Caudate nucleus (tissue), 63 donors: ENCODE measurements at places on chromosomes 3 and 15.
A peak's percentile ranks its signal among the peaks of the same experiment; 100 is the strongest.

DNA sequence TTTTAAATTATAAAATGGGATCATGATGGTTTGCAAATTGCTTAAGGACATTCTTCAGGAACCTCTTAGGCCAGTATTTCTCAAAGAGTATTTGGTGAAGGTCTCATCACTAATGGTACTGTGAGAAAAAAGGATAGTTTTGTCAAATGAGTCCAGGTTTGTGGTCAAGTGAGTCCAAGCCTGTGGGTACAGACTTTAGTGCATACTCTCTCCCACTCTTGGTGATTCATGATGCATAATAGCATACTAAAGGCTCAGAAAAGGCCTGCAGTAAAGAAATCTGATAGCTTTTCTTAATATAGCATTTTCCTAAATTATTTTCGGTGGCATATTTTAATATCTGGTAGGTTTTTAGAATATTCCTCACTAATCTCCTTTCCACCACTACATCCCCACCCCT lies 20.0 kb downstream of the BOC start:
- no peak for DNase-seq

GRCh38 chr3:165859061-165859460 lies 21.8 kb upstream of the BCHE start:
- no peak for DNase-seq

DNA sequence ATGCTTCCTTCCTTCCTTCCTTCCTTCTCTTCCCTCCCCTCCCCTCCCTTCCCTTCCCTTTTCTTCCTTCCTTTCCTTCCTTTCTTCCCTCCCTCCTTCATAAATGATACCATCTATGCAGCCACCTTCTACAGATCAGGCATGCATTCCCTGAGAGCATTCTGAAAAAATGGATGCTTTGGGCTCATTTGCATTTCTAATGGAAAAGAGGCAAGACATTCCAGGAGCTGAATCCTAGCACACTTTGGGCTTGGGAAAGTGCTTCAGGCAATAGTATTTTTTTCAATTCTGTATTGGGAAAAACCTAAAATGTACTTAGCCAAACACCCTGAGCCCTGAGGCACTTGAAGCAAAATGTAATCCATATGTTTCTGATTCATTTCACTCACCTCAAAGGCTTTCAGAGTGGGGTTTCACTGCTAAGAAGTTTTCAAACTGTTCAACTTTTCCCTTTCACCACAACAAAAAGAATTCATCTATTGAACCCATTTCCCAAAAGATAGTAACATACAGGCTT lies 220.1 kb upstream of the RORA start:
- no peak for DNase-seq

- DNase-seq, result no peak
Measured at GRCh38 chr3:27903446-27903845, 181.3 kb upstream of the EOMES start.

GRCh38 chr15:91126080-91126479 lies 26.0 kb downstream of the SV2B start:
- peak; percentile 5 for DNase-seq

DNA sequence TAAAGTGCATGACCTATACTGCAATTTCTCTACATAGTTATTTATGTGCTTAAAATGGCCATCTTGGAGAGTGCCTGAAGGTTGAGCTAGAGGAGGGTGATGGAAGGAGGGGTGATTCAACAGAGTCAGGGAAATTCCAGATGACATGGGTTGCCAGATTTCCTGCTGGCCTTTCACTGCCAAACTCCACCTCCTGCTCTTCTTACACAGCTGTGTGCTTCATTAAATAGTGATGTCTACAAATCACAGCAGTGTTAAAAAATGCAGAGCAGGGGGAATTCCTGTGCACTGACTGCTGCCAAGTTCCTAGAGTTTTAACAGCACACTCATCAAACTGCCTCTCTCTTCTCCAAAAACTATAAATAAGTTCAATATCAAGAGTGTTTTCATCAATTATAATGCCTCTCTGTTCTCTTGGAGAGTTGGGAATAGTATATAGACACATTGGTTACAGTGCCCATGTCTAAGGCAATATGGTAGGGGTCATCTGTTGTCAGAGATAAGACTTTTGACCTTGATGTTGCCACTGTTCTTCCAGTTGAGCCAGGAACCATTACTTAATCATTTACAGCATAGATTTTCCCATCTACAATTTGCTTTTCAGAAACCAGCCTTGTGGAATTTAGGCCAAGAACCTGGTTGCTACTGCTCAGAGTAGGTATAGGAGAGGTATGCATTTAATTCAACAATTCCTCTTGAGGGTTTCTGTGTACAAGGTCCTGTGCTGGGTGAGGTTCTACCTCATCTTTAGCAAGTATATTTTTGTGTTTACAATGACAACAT lies 79.6 kb downstream of the TP63 start:
- no peak for DNase-seq

- DNase-seq, result no peak
Measured at GRCh38 chr15:89068325-89068784, 19.9 kb upstream of the ABHD2 start.

DNA sequence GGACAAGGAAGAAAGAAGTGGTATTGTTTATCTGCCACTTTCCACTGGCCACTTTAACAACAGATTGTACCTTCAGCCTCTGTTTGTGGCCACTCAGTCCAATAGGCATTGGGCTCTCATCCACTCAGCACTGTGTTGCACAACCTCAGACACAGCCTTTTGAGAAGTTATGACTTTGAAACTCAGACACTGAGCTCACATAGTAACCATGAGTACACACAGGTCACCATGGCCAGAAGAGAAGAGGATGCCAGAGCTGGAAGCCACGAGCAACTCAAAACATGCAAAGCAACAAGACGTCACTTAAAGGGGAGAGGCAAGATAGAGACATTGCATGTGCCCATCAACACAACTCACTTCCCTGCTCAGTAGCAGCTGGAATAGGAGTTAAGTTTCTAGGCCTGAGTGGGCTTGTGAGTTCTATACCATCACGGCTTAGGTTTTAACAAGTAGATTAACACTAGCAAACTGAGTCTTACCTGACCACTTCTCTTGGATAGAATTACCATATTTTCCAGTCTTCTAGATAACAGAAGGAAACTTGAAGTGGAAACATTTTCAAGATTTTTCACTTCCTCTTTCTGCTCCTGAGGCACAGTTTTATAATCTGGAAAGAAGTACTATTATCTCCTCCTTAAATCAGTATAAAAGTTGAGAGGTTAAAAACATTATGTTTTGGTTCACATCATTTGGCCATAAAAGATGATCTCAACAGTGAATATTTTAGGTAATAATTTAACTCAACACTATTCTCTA lies 103.5 kb downstream of the IMPG2 start:
- no peak for DNase-seq

- DNase-seq, result no peak
Measured at GRCh38 chr15:29962407-29962806, 120.3 kb upstream of the GOLGA8J start.

- DNase-seq, result no peak
Measured at GRCh38 chr3:42730294-42730693, 27.7 kb upstream of the HHATL start.

GRCh38 chr3:37221407-37221806 lies 47.0 kb upstream of the LRRFIP2 start:
- no peak for DNase-seq

DNA sequence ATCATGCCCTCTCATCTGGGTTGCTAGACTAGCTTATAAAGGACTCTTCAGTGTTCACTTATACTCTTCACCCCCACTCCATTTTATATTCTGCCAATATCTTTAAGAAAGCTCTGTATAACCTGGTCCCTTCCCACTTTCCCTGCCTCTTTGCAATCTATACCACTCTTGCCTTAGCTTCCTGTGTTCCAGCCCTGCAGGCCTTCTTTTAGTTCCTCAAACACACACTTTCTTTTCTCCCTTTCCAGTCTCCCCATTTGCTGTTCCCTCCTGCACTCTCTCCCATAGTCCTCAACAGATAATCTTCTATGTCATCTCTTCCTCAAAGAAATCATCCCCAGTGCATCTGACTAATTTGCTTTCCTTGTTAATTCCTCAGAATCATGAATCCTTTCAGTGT lies 28.7 kb downstream of the SENP8 start:
- no peak for DNase-seq

GRCh38 chr15:70916531-70916930 lies 23.9 kb downstream of the LRRC49 start:
- DNase-seq, result no peak

DNA sequence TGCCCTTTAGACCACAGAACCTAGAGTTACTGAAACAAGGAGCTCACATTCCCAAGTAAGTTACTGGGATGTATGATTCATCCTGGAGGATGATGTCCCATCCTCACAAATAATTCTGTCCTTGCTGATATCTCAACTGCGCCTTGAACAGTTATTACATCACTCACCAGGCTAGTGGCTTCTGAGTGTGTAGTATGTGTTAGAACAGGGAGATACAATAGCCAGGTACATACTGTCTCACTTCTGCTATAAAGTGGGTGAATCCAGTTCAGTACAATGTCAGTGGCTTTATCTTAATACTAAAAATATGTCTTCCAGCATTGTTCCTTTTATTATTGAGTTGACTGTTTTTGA lies 483.2 kb upstream of the FRG2C start:
- DNase-seq, result no peak

GRCh38 chr15:63349156-63349555 lies 32.5 kb downstream of the CA12 start:
- DNase-seq, result no peak

DNA sequence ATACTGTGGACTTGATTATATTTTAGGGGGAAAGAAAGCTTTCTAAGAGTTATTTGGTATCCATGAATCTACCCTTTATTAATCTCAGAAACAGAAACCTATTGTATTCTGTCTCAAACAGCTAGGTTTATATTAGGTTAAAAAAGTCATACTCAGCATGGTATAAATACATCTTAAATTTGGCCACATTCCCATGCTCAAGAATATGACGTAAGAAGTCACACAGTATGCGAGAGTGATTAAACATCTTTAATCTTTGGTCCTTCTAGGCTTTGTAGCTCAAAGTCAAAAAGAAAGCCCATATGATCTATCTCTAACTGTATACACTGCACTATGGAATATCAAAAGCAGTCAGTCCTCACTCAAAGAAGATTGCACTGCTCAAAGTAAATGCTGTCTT lies 131.4 kb downstream of the EPHA3 start:
- no peak for DNase-seq

DNA sequence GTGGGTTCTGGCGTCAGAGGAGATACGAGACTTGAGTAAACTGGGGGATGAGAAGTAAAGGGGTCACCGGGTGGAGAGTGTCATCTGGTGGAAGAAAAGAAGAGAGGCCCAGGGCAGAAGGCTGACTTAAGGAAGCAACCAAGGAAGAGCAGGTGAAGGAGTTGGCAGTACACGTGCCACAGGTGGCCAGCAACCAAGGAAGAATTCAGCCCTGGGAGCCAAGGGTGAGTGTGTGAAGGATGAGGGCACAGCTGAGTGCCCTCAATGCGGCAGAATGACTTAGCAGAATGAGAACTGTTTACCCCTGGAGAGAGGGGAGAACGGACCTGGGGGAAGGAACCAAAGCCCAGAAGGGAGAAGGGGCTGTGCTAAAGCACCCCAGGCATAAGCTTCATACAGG lies 71.3 kb downstream of the WHAMM start:
- DNase-seq, result no peak

DNA sequence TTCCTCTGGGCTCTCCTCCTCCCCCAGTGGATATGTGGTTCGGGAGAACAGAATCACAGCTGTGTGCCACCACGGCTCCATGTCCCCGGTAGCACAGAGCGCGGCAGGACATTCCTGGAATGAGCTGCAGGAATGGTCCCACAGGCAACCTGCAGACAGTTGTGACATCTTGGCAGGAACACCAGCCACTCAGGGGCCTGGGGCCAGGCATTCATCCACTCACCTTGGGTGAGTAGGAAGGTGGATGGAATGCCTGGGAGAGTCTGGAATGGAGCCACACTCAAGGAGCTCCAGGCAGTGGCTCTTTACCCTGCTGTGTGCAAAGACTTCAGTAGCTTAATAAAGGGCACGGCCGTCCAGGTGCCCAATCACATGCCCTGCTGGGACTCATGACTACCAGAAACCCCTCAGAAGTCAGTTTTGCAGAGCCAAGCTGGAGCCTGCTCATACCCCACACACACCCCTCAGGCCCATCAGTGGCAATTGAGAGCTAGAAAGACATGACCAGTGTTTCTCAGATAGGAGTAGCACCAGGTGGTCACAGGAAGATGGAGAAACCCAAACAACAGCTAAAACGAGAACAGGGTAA lies 117.3 kb upstream of the PRR20G start:
- DNase-seq, result no peak

GRCh38 chr15:92418864-92419263 lies 25.2 kb downstream of the ST8SIA2 start:
- no peak for DNase-seq

DNA sequence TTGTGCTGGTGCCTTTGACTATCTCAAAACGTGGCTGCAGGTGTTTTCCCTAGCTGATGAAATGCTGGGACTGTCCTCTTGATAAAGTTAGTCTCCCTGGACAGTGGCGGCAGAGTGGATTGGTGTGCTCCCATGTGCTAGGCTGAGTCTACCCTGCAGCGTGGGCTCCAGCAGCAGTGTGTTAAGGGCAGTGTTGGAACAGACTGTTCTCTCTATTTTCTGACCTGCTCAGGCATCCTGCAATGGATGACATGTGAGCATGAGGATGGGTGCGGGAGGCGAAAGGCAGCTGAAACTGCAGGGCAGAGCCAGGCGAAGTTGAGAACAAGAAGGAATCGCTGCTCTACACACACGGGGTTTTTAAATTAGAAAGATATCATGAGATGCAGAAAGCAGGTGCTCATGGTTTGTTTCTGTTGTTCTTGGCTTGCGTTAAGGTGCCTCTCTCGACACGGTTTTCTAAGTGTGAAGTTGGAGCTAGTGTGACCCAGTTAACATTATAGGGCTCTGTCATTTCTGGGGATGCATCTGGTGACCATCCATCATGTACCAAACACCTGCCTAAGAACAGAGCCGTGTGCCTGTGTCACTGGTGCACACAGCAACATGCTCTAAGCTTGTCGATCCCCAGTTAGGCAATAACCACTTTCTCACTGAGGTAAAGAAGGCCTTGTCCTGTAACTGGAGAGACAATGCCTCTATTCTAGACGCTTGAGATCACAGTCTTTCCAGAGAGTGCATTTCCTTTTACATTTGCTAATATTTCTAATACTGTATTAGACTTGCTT lies 44.3 kb downstream of the SLCO3A1 start:
- no peak for DNase-seq

GRCh38 chr15:41914411-41914810 lies 20.6 kb upstream of the SPTBN5 start:
- no peak for DNase-seq

DNA sequence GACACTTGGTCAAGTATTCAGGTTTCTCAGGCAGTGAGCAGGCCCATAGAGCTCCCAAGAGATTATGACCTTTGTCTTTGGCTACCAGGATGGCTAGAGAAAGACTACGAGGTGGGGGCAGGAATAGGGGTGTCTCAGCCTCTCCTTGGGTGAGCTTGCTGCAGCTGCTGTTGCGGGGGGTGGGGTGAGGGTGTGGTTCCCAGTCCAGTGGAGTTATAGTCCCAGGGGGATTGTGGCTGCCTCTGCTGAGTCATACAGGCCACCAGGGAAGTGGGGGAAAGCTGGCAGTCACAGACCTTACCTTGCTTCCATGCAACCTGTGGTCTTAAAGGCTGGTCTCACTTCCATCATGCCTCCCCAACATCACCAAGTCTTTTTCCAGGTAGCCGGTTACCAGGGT lies 31.7 kb downstream of the ATP2C1 start:
- DNase-seq, result no peak

- DNase-seq, result no peak
Measured at GRCh38 chr3:194604837-194605236, 28.4 kb downstream of the TMEM44 start.
